ENCODE measurements at places on chromosomes 12 and 14.

GRCh38 chr12:49795654-49796105 lies 32.5 kb downstream of the NCKAP5L start:
- no peak for DNase-seq

DNA sequence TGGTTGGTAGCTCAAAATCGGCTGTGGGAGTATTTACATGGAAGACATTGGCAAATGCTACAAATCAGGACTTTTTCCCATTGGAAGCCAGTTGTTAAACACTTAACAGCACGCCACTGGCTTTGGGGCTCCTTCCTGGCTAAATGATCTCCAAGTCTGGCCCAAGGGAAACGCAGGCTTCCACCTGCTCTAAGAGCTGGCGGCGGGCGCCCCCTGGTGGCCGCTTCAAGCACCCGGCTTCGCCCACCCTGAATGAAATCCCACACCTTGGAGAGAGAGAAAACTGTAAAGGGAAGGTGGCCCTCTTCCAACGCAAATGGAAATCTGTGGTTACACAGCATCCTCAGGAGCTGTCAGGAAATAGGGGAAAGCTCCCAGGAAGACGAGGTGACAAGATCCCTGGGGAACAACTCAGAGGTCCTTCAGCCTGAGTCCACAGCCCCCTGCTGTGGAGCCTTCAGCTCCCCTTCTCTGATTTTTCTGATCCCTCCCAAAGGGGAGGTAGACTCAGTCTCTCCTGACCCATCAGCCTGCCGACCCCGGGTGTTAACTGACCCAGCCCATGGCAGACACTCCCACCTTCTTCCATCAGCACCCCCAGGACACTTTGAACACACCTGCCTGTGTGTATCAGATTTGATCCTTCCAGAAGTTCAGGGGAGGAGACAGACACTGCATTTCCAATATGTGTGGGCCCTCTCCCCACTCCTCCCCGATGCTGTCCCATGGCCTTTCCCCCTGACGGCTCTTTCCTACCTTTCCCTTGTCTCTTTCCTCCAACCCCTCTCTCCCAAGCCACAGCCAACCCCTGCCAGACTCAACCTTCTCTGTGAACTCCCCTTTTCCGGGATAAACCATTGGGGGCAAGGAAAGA lies 15.4 kb downstream of the SELPLG start:
- no peak for DNase-seq

DNA sequence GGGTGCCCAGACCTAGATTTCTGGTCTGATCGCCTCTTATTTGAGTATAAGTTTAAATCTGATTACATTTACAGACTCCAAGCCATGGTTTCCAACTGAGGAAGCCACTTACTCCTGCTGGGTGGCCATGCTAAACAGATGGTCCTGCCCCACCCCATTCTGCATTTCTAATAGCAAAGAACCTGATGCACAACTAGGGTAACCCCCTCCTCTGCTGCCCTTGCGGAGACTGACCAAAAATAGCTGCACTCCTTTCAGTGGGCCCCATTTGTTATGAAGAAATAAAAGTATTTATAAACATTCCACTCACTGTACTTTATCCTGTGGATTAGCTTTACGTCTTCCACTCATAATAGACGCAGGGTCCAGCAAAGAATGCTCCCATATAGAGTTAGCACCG lies 6.8 kb downstream of the GIT2 start:
- DNase-seq, result no peak

DNA sequence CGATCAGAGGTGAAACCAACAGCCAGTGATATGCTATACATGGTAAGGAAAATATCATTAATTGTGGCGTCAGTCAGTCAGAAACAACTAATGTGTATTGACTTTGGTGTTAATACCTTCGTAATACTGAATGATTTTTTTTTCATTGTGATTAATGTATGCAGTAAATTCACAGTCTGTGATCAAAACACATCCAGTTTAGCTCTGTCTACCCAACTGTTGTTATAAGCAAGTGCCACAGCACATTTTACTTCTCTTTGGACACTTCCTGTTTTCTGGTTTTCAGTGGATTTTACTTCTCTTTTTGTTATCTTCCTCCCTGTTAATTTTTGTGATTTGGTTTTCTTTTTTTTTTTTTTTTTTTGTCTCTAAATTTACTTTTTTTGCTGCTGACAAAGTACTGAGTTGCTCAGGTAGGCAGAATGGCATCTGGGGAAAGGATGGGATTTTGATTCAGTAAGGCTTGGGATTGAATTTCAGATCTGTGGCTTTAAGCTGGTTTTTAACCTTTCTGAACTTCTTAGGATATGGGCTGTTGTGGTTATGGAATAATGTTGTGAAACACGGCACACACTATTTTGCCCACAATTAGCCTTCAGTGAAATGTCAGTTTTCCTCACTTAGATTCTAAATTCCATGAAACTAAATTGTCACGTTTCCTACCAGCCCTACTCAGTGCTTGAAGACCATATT lies 604 bp downstream of the GLIPR1 start:
- DNase-seq, result no peak

DNA sequence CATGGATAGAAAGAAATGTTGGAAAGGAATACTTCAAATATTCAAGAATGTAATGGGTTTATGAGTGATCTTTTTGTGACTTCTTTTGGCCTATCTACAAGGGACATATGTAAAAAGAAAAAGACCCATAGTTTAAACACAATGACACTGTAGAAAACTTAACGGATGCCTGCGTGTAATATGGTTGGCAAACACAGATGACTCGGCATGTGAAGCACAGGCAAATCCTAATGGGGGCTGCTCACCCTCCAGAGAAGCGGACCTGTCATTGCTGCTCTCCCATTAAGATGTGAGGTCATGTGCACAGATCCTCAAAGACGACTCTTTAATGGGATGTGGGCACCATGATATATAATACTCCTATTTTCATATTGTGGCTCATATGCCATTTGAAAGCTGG lies 366.6 kb upstream of the TMEM132C start:
- no peak for DNase-seq

DNA sequence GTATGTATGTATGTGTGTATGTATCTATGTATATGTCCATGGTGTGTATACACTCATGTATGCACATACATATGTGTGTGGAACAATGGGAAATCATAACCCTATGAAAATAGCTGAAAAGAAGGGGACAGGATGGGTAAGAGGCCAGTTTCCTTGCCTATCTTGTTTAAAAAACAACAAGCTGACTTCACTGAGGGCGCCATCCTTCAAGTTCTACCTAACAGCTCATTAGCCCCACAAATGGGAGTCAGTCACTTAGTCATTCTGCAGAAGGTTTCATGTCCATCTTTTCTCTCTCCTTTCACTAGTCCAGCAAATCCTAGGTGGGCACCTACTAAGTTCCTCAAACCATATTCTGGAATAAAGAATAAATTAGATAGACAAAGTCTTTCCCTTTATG lies 14.7 kb downstream of the STON2 start:
- no peak for DNase-seq

DNA sequence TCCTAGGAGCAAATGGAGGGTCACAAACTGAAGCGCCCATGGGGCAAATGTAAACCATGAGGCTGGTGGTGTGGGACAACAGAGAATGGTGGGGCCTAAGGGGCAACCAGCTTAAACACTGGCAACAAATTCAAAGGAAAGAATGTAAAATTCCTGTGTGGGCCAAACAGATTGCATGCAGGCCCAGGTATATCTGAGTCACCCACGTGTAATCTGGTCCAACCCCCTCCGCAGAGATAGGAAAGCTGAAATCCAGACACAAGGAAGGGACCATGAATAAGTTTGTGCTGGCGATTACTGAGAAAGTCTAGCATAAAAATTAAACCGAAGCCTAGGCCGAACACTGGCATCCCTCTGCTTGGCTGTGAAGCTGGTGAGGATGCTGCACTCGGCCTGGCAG lies 71.6 kb downstream of the ITPK1 start:
- DNase-seq, result no peak

DNA sequence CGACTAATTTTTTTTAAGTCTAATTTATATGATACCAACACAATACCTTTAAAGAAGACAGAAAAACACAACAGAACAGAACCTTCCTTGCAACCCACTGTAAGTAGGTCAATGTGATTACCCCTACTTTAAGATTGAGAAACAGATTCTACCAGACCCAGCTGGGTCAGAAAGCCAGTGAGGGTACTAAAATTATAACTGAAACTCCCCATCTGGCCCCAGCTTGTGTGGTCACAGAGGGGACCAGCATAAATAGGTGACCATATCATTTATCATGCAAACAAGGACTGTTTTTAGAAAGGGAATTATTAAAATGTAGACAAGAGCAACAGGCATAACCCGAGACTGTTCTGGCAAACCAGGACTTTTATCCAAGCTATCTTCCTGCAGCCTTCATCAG lies 30.1 kb upstream of the FRMD6 start:
- DNase-seq, result no peak
